ENCODE measurements at places on chromosomes 12 and 14.

DNA sequence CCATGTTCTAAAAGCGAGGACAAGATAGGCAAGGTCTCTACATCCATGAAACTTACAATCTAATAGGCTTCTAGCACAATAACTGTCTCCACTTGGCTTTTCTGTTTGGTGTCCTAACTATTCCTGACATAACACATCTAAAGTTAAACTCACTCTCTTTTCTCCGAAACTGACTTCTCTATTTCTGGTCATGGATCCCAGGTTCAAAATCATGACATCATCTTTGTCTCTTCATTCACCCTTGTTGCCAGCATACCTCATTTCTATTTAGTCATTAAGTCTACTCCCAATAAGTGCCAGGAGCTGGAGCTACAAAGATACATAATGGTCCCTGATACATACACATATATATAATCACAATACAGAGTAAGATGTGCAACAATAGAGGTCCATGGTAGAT is 53.9 kb upstream of the CEP83 start:
- DNase-seq = no peak

DNA sequence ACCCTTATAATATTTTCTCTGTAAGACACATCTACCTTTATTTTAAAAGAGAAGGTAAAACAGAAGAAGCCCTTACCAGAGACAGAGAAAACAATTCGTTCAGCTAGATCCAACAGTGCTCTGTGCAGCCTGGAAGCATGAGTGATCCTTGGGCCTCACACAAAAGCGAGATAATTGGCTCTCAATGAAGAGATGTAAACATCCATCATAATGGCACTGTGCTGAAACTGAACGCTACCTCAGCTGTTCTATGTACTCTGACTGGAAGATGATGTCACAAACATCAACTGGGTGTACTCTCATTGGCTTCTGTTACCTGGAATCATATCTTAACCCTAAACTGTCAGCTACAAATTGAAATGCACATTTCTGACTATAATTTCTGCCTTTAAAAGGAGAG is at the start of gene MGAT4C:
TSS of gene MGAT4C (minus strand) at position 229 of the 400 bp plus-strand sequence.
- no peak for DNase-seq

DNA sequence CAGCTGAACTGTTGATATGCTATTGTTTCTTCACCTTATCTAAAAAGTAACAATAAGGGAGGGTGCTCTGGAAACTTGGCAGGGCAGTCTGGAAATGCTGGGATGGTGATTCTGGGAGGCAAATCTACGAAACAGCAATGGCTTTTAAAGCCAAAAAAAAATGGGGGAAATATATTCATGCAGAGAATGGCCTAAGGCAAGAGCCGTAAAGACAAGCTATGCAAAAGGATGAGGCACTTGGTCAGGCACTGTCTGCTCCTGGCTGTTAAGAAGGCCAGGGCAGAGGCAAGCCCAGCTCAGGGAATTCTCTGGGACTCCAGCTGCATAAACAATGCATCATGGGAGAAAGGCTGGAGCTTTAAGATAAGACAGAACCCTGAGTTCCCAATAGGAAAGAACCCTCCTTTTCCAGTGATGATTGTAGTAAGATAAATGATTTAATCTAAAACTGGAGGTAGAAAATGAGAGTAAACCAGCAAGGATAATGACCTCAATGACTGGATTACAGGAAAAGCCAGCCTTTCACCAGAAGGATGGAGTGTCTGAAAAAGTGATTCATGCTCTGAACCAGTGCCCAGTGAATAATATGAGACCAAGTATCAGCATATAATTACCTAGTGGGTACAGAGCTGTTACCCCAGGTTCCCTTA is 46.0 kb downstream of the ITPR2 start:
- no peak for DNase-seq

DNA sequence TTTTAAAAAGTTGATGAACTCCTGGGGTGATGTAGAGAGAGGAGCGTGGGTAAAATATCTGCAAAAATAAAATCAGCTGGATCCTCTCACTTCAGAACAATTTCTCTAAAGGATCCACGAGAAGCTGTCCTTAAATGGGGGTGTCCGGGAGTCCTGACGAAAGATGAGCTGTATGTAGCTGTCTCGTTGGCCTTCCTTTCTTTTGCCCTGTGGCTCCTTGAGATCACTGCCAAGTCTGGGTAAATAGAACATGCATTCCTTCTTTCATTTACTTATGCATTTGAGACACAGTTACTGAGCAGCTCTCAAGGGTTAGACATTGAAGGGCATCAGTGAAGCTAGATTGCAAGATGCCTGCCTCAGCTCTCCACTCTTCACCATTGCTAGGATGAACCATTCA is 35.2 kb upstream of the TXNRD1 start:
- no peak for DNase-seq

GRCh38 chr14:97655169-97655948 is 858.2 kb downstream of the VRK1 start:
- DNase-seq = no peak

DNA sequence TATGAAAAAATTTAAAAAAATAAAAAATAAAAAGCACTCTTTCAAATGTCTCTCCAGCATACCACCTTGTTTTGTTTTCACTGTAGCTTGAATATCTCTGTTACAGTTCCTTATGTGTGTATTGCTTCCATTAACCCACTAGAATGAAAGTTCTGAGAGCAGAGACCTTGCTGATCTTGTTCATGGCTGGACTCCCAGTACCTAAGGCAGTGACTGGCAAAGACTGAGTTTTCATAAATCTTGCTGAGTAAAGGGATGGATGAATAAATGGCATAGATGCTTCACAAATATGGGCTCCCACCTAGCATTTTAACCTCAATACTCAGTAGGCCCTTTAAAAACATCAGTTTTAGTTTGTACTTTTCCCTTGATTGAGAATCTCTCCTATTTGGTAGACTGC is 915.9 kb downstream of the DIO2 start:
- DNase-seq = no peak

DNA sequence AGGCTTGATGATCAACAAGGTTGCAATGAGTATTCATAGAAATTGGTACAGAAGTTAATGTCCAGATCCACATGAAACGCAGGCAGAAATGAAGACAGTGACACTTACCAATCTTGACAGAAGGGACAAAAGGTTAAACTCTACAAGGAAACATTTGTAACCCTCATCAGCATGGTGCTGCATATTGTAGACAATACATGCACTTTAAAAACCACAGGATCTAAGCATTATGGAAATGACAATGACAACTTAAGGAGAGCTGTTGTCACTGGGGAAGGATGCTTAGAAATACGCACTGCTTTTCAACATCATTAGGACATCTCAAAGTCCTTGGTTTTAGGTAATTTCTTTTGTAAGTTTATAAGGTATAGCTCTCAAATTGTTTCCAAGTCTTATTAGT is 130.6 kb downstream of the ATP23 start:
- DNase-seq = no peak

- no peak for DNase-seq
Measured at GRCh38 chr12:12219664-12220063, 47.2 kb downstream of the LRP6 start.

DNA sequence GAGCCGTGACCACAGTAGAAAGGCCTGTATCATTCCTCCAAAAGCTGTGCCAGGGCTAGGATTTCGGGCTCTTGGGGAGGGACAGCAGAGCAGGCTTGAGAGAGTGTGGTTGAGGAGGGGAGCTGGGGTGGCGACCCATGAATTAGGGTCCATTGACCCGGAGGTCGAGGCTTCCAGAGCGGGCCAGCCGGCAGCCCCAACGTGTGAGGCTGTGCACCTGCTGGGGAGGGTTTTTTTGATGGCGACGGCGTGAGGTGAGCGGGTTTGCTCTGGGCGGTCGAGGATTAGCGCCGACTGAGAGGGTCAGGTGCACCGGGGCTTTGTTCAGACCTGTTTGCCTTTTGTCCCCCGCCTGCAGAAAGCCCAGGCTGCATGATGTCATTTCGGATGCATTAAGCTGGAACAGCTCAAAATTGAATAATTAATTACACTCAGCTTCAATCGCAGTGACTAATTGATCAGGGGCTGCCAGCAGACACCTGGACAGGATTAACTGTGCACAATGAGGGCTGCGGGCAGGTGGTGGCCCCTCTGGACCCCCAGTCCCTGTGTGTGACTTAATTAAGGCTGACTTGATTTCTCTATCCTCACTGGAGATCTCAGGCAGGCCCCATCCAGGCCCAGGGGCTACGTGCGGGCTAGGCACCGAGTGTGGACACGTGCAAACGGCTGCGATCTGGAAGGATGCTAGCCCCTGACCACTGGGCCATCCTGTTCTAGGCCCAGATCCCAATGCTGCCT is 42.1 kb upstream of the MEG3 start:
- DNase-seq = no peak

GRCh38 chr12:94235848-94236247 is 87.5 kb downstream of the PLXNC1 start:
- no peak for DNase-seq

- no peak for DNase-seq
Measured at GRCh38 chr12:30417697-30418231, 277.9 kb downstream of the IPO8 start.

DNA sequence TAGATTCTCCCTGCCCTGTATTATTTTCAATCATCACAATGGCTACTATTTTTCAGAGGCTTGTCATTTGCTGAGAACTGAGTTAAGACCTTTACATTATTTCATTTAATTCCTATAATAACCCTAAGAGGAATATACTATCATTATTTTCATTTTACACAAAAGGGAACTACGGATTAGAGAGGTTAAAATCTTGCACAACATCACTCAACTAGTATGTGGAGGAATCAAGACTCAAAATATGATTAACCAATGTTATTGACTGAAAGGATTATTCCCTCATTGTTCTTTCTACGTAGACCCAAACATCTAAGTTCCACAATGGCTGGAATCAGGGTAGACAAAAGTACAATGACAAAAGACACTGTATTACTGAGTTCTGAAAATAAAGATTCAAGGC is 45.0 kb downstream of the GPR65 start:
- DNase-seq = no peak

GRCh38 chr12:93039062-93039461 is 110.0 kb upstream of the EEA1 start:
- DNase-seq = no peak

- DNase-seq = no peak
Measured at GRCh38 chr12:32367381-32367780, 32.0 kb upstream of the FGD4 start.

- no peak for DNase-seq
Measured at GRCh38 chr14:41986083-41986645, 379.5 kb downstream of the LRFN5 start.

DNA sequence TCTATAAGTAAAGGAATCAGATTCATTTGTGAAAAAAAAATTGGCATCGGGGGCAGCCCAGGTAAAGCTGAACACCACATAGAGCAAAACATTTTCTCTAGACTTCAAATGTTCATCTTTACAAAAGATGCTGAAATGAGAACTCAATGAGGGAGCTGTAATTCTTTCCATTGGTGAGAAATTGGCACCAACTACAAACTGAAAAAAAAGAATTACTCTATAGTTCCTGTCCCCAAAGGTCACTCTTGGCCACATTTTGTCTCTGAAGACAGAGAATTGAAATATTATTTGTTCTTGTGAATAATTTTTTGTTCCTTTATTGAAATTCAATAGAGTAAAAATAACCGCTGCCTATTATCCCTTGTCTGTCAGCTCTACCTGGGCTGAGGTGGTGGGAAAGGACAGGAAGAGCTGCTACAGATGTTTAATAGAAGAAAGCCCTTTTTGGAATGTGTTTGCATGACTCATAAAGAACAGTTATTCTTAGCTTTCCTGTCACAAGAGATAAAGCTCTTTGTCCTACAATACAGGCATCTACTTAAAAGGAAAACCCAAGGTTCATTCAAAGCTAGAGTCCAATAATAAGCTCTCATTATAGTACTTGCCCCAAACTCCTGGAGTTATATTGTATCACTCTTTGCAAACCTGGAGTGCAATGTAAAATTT is 380.1 kb upstream of the KITLG start:
- DNase-seq = no peak

- no peak for DNase-seq
Measured at GRCh38 chr12:123022846-123023245, 42.4 kb downstream of the ARL6IP4 start.

DNA sequence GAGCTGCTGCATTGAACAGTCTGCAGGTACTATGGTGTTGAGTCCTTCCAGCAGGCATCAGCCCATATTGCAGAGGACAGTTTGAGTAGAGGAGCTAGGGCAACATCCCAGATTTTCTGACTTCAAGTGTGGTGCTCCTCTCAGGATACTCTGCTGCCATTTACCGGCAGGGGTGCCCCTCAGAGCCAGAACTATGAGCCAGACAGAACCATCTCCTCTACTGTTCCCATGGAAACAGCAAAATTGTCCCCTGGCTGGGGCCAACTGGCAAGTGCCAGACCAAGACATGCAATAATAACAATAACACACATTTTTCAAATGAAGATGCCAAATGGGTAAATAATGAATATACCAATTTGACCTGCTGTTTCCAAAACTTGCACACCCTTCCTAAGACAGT is 102.9 kb downstream of the ADCK1 start:
- DNase-seq = no peak

GRCh38 chr14:101118233-101118632 is 214.7 kb upstream of the RTL1 start:
- DNase-seq = no peak

DNA sequence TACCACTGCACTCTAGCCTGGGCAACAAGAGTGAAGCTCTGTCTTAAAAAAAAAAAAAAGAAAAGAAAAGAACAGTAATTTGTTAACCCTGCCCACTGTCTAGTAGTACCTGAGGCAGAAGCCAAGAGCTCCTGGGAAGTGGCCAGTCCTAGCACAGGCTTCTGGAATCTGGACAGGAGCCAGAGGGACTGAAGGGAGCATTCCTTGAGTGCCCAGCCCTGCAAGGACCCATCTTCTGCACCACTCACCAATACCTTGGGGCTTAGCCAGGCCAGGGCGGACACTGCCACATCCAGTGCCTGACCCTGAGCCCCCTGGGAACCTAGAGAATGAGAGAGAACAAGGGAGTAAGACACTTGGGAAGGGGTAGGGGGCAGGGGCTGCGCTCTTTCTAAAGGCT is 33.7 kb downstream of the PARP2 start:
- DNase-seq = no peak

GRCh38 chr14:57709909-57710308 is 156.0 kb downstream of the SLC35F4 start:
- DNase-seq = no peak

GRCh38 chr12:10052193-10052913 is 21.9 kb downstream of the CLEC9A start:
- no peak for DNase-seq

- no peak for DNase-seq
Measured at GRCh38 chr14:22870811-22871223, 723 bp upstream of the LRP10 start.

GRCh38 chr12:13523536-13524307 is 327.2 kb downstream of the EMP1 start:
- DNase-seq = no peak

All from GM20000 (cell line).